ENCODE measurements at places on chromosomes 13 and 19.

DNA sequence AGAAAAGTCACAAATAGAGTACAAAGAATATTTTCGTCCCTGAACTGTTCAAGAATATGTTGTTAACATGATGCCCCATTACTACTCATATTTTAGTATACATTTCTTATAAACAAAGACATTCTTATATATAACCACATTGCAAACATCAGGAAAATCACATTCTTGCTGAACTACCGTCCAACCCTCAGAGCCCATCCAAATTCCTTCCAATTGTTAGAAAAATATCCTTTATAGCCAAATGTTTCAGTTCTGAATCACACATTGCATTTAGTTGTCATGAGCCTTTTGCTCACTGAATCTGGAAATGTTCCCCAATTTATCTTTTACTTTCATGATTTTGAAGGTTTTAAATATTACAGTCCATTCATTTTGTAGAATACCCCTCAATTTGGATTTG is 467.8 kb upstream of the ARGLU1 start:
- DNase-seq: no peak

- DNase-seq: no peak
Observed at GRCh38 chr19:14053500-14053899, 8.4 kb downstream of the PALM3 start.

GRCh38 chr13:106597749-106598395 is 29.9 kb upstream of the ARGLU1 start:
- no peak for DNase-seq

DNA sequence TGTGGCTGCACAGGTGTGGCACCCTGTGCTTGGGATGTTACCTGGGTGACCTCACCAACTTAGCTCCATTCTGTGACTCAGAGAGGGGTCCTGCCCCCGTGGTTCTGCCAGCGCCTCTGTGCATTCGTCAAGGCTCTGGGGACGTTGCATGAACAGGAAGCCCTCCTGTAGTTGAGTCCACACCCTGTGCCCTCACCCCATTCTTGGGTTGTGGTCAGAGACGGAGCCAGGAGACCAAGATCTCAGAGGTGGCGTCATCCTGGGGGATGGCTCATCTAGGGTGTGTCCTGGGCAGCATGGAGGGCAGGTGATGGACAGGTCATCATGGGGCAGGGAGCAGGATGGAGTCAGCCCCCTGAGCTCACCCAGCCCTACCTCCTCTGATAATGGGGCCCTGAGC is 2.5 kb downstream of the COX6B2 start:
- DNase-seq: no peak

- no peak for DNase-seq
Observed at GRCh38 chr19:48496959-48497727, 14.5 kb downstream of the LMTK3 start.

- DNase-seq: no peak
Observed at GRCh38 chr13:100818711-100819110, 144.1 kb upstream of the TMTC4 start.

GRCh38 chr13:32840989-32841713 is 175.1 kb upstream of the KL start:
- peak; percentile 3 for DNase-seq

- DNase-seq: no peak
Observed at GRCh38 chr13:101144808-101145419, 271.4 kb downstream of the NALCN start.

DNA sequence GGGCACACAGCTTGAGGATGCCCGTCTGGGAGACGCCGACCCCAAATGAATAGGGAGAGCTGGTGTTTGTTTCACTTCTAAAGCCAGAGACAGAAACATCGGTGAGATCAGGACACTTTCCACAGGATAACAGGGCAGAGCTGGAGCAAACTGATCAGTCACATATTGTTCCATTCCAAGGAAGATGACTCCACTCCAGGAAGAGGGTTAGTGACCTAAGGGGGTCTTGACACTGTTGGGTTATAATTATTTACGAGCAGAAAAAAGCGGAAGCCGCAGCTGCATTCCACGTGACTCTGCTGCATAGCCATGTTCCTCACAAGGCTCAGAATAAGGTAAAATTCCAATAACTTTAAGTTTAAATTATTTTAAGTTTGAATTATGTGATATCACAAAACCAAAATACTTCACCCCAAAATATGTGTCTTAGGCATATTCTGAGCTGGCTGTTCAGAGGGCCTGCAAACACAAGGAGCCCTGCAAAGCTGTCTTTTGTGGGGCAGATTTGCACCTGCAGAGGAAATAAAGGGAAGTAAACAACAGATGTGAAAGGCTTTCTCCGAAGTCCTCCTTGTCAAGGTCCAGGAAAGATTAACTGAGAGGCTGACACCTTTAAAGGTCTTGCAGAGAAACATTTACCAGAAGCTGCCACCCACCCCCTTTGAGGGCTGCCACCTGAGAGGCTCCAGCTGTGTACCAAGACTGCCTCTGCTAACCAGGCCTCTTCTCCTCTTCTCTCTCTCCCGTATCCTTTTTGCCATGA is 819.2 kb downstream of the UQCRFS1 start:
- DNase-seq: no peak

- DNase-seq: no peak
Observed at GRCh38 chr13:97367016-97367822, 66.8 kb upstream of the RAP2A start.

DNA sequence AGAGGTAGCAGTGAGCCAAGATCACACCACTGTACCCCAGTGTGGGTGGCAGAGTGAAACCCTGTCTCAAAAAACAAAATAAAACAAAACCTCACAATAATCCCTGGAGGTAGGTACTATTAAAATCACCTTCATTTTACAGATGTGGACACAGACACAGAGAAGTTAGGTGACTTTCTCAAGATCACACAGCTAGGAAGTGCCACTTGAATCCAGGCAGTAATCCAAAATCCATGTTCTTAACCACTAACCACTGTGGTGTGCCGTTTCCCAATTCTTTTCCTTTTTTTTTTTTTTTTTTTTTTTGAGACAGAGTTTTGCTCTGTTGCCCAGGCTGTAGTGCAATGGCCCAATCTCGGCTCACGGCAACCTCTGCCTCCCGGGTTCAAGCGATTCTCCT is 9.0 kb downstream of the PPP1R14A start:
- DNase-seq: no peak

- DNase-seq: no peak
Observed at GRCh38 chr19:14563989-14564651, 7.7 kb downstream of the NDUFB7 start.

GRCh38 chr13:23956106-23956505 is 58.8 kb upstream of the C1QTNF9B start:
- DNase-seq: no peak

DNA sequence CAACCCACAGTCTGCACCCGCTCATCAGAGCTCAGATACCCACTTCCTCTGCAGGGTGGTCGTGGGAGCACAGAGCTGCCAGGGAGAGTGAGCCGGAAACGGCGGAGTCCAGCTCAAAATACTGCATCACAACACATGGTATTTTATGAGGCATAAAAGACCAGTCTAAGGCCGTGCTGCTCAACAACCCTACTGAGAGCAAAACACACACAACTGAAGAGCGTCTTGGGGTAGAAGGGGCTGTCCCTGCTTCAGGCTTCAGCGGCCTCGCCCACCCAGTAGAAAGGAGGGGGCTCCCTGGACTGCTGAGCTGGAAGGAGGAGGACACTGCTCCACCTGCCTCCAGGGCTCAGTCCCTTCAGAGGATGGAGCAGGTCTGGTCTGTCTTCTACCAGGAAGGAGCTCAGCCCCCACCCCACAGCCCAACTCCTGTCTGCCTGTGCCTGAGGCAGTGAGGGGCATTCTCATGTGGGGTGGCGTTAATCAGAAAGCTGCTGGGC is 36.9 kb downstream of the NAXD start:
- no peak for DNase-seq

DNA sequence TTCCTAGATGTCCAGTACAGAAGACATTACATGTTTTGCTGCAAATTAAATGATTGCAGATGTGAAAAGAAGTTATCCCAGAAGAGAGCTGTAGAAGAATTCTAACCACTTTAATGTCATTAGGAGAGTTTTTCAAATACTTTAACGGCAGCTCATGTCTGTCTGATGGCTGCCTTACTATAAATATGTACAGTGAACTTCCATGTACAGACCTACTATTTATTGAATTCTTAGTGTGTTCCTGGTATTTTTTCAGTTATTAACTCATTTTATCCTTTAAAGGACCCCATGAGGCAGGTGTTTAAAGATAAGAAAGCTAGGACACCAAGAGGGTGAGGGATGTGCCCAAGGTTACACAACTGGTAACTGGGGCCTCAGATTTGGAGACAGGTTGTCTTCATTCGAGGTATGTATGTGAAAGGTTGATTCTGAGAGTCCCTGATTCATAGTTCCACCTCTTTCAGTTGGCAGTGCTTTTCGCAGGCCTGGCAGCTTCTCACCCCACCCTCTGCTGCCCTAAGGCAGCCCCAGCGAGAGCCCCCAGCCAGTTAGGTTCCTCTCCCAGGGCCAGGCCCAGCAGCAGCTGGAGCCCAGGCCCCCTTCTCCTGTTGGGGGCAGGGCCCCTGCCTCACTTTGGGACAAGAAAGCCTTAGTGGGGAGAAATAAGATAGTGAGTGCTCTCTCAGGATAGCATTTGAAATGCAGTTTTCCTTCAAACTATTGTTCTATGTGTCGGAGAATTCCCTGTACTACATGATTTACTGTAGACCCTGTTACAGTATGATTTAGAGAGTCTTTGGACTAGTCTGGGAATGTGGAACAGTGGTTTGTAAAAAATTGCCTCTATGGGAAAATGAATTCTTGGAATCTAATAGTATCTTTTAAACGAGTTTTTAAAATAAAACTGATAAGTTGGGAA is 67.7 kb upstream of the TEX29 start:
- no peak for DNase-seq

- DNase-seq: no peak
Observed at GRCh38 chr19:30029721-30030510, 87.9 kb downstream of the URI1 start.

DNA sequence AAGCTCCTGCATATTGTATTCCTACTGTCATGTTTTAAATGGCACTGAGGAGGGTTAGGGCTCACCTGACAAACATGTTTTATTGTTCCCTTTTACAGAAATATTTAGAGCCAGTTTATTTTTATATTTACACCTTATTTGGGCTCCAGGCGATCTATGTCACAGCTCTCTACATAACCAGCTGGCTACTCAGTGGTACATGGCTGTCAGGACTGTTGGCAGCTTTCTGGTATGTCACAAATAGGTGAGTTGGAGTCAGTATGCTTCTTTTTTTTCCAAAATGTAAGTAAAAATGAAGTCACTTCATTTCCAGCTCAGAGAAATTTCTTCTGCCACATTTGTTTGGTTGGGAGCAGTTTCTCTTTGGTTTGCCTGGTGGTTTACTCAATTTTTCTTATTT is 31.5 kb downstream of the DPY19L3 start:
- no peak for DNase-seq

DNA sequence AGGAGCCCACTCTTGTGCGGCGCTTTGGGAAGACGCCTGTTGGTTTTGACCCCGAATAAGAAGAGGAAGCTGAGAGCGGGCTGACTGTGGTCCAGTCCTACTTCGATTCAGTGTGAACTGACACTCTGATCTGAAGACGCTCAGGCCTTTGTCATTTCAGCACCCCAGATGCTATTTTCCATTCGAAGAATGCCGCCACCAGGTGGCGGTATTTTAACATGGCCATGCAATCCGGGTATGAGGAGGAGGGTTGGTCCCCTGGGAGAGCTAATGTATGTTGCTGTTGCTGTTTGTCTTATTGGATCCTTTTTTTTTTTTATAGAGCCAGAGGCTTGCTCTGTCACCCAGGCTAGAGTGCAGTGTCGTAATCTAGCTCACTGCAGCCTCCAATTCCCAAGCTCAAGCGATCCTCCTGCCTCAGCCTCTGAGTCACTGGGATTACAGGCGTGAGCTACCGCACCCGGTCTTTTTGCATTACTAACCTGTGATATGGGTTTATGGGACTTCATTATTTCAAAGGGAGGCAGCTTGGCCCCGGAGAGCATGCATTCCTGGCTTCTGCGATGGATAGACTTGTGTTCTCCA is 803 bp upstream of the TIMM44 start:
- DNase-seq: peak; percentile 74

DNA sequence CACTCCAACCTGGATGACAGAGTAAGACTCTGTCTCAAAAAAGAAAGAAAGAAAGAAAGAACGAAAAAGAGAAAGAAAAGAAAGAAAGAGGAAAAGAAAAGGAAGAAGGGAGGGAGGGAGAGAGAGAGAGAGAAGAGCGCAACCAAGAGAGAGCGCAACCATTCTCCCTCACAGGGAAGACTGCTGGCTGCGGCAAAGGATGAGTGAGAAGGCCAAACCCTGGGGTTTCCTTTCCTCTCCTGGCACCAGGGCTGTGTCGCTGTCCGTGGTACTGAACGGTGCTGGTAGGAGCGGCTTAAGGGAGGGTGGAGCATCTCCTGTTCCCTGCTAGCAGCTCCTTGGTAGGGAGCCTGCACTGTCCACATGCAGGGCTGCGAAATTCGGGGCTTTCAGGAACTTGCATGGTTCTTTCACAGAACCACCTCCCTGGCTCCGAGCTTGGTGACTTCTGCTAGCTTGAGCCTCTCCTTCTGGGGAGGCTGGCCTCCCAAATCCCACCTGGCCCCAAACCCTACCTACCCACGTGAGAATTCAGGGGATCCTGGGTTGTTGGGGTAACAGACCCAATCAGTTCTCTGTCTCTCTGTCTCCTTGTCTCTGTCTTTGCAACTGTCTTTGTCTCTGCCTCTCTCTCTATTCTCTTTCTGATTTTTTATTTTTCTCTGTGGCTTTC is 51.1 kb upstream of the ZNRF4 start:
- DNase-seq: peak; percentile 29

DNA sequence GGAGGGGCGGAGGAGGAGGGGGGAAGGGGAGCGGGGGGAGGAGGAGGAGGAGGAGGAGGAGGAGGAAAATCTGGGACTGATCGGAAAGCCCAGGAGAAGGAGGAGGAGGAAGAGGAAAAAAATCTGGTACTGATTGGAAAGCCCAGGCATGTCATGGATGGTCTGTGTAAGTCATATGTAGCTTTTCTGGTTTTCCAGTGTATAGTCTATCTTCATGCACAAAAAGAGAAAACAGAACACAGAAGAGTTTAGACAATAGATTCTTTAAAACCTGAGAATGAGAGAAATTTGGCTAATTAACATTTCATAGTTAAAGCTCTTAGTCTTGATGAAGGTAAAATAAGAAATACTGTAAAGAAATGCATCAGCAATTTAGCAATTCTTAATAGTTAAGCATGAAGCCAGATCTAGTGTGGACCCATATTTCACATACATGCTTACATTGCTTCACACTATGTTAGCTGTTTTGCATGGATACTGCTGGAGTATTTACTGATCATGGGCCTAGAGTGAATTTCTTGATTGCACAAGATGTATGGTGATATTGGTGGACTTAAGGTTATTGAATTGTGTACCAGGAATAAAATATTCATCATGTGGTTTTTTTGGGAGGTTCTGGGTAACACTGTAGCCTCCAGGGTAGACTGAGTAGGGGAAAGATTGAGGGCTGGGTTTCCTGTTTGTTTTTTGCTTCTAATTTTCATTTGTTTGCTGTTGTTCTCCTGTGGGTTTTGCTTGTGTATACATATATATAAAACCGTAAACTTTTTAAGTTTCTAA is 41.4 kb downstream of the SUCLA2 start:
- no peak for DNase-seq

- DNase-seq: peak; percentile 43
Observed at GRCh38 chr13:94825507-94825906, 113.2 kb upstream of the SOX21 start.

DNA sequence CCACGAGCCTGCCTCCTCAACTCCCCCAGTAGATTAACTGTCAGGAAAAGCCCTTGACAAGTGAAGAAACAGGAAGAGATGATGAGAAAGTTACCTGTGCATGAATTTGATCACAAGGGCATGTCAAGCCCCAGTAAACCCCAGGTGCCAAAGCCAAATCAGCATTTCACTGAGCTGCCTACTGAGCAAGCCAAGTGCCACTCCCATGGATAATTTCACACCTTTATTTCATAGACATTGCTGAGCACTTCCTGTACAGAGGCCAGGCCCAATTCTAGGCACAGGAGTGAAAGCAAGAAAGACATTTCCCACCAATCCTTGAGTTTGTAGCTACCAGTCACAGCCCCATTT is 2.4 kb downstream of the GADD45GIP1 start:
- DNase-seq: no peak

All from substantia nigra (tissue), 51 donors.